PC-9 (cell line): ENCODE measurements at places on chromosomes 6 and 20. TPM values are rescaled to one million over a fixed set of nuclear protein-coding genes. Genes with fewer than 3 reads are reported as not detected.
A peak's percentile ranks its signal among the peaks of the same experiment; 100 is the strongest.

Gene C6orf163
- 1.5 and 2.0 TPM in 2 replicates for total RNA-seq

- DNase-seq: no peak
These were observed 736.6 kb downstream of the DHX35 start for GRCh38 chr20:39698752-39699151.

Gene HTR1E
- total RNA-seq: not detected in 2 replicates

GRCh38 chr6:141484711-141485110 lies 648.0 kb upstream of the GJE1 start:
- no peak for DNase-seq

Gene MAP7
- 27.5 and 33.7 TPM in 2 replicates for total RNA-seq

Gene FNDC1
- not detected in 2 replicates for total RNA-seq

DNA sequence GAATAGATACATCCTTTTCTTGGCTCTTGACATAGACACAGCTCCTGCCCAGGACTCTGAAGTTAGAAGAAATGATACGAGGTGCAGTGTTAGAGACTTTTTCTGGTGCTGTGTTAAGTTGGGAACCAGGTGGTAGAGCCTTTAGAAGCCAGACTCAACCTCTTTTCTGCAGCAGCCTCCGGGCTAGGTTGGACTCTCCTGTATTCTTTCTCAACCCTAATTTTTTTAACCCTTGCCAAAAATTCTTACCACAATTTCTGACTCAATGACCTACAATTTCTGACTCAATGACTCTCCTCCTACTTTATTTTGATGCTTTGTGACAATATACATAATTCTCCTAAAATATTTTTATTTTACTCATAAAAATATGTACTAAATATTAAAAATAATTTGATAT lies 127.4 kb upstream of the PRL start:
- no peak for DNase-seq

DNA sequence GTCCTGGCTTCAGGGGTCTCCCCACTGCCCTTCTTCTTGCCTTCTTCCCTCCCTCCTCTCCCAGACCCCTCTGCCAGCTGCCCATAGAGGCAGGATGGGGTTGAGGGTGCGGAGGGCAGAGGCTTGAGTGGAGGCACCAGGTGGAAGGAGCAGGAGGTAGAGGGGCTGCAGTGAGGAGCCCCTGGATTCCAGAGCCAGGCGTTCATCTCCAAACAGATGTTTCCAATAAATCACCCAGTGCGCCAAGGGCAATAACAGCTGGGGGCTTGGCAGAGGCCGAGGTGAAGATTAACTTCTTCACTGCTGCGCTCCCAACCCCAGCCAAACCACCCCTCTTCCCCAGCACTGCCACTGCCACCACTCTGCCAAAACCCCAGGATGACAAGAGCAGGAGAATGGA lies 10.7 kb downstream of the MDFI start:
- no peak for DNase-seq

GRCh38 chr6:34390531-34391472 lies 1.7 kb downstream of the NUDT3 start:
- DNase-seq: peak; percentile 75

GRCh38 chr6:111122458-111123286 lies 35.4 kb downstream of the SLC16A10 start:
- DNase-seq: no peak

Gene ULBP2
- total RNA-seq: 2.9 and 4.4 TPM in 2 replicates

Gene EBF4
- total RNA-seq: 4.9 and 5.1 TPM in 2 replicates

Gene SLC22A1
- 0.25 TPM in 1 of 2 replicates, not detected in the other for total RNA-seq

Gene GPR63
- 1.3 and 1.9 TPM in 2 replicates for total RNA-seq

DNA sequence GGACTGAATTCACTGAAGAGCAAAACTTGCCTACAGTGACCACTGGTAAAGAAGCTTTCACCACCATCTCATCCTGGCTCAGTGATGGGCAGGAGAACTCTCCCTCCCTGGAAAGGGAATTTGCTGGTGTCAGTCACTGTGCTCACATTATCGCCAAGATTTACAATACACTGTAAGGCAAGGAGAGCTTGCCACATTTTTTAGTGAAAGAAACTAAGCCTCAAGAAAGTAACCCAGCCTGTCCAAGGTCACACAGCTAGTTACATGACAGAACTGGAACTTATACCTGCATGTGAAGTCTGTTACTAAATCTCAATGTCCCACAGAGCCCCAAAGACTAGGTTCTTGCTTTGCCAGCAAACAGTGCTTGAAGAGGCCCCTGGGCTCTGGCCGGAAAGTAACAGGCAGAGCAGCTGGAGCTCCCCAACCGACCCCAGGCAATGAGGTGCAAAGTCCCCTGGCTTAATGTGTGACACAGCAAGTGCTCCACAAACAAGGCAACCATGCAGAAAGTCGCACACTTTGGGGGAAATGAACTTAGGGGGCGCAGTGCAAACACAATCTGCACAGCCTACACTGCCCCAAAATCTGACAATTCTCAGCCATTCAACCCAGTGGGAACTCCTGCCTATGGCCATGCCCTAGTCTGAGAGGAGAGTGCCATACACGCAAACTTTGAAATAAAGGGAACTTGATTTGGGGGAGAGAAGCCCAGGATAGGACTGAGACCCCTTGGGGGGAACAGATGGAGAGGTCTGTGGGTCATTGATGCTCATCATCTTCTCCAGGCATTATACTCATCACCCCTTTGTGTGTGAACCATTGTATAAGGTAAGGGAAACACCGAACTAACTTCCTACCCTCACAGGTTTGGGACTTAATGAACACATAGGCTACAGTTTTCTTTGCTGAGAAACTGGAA lies 1.9 kb downstream of the BCL2L1 start:
- no peak for DNase-seq

Gene TP53TG5
- 0.23 TPM in 1 of 2 replicates, not detected in the other for total RNA-seq

Gene BLCAP
- total RNA-seq: 99.9 and 109 TPM in 2 replicates

GRCh38 chr20:51876313-51876940 lies 74.1 kb upstream of the SALL4 start:
- DNase-seq: no peak

Gene TRIM15
- not detected in 2 replicates for total RNA-seq

GRCh38 chr6:147201885-147202515 lies 2.2 kb upstream of the STXBP5 start:
- DNase-seq: peak; percentile 17

Gene ZNF831
- not detected in 2 replicates for total RNA-seq

- no peak for DNase-seq
These were observed 46.3 kb downstream of the NINL start for GRCh38 chr20:25538838-25539665.

DNA sequence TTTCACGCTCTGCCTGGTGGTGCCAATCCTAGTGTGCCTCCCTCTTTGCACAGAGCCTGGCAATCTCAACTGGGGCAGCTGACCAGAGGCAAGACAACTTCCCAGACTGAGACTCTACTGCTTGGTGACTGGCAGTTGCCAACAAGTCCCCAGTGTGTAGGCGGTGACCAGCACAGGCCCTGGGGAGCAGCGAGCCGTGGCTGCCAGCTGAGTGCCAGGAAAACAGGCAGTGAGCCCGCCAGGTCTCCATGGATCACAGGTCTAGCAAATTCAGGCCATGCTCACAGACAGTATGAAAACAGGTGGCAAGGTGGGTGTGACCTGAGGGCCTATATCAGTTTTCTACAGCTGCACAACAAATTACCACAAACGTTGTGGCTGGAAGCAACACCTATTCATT lies 289.9 kb downstream of the KIF16B start:
- no peak for DNase-seq

GRCh38 chr6:19841181-19841580 lies 4.0 kb downstream of the ID4 start:
- DNase-seq: no peak

GRCh38 chr20:44649126-44649525 lies 2.4 kb downstream of the ADA start:
- no peak for DNase-seq

GRCh38 chr6:67141005-67141404 lies 1434.0 kb upstream of the EYS start:
- no peak for DNase-seq

GRCh38 chr6:10587656-10588406 lies 66.7 kb downstream of the GCNT2 start:
- DNase-seq: no peak

GRCh38 chr6:112337209-112337638 lies 9.9 kb upstream of the RFPL4B start:
- peak; percentile 24 for DNase-seq

DNA sequence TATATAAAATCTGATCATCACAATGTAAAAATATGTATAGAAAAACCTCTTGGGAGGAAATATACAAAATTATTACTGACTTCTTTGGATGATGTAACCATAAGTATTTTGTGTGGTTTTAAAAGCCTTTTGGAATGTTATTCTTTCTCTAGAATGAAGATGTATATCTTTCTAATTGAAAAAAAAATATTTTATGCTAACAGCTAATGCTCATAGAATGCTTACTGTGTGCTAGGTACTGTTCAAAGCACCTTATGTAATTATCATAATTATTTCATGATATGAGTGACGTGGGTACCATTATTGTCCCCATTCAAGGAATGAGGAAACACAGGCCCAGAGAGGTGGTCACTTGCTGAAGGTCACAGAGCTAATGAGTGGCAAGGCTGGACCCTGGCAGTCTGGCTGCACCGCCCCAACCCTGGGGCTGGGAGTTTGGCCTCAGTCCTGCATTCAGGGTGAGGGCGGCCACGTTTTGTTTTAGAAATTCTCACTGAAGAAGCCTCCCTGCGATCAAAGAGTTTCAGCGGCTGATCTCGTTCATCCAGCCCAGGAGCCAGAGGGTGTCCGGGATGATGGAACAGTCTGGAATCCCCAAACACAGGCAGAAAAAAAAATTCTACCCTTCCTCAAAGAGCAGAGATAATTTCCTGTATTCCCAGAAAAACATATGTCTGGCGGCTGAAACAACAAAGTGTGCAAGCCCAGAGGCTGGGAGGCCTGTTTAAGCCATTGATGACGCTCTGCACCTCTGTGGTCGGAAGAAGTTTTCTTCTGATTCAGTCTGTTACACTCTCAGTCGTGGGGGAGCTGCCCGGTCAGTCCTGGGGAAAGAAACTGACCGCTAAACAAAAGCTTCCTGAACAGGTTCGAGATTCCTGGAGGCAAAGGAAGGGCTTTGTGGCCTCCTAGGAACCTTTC lies 37.3 kb downstream of the TFEB start:
- DNase-seq: peak; percentile 85

DNA sequence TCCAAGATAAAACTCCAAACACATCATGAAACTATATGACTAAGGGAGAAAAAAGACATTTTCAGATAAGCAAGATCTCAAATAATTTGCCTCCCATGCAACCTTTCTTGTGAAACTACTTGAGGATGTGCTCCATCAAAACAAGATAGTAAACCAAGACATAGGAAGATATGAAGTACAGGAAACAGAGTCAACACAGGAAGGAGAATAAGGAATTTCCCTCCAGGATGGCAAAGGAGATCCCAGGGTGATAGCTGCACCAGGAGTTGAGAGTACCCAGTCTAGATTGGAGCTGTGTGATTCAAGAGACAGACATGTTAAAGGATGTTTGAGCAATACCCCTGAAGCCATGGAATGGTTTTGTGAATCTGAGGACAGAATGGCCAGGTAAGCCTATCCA lies 15.3 kb downstream of the IL17A start:
- DNase-seq: no peak

- no peak for DNase-seq
These were observed 30.0 kb upstream of the FBXL4 start for GRCh38 chr6:98977671-98978292.

DNA sequence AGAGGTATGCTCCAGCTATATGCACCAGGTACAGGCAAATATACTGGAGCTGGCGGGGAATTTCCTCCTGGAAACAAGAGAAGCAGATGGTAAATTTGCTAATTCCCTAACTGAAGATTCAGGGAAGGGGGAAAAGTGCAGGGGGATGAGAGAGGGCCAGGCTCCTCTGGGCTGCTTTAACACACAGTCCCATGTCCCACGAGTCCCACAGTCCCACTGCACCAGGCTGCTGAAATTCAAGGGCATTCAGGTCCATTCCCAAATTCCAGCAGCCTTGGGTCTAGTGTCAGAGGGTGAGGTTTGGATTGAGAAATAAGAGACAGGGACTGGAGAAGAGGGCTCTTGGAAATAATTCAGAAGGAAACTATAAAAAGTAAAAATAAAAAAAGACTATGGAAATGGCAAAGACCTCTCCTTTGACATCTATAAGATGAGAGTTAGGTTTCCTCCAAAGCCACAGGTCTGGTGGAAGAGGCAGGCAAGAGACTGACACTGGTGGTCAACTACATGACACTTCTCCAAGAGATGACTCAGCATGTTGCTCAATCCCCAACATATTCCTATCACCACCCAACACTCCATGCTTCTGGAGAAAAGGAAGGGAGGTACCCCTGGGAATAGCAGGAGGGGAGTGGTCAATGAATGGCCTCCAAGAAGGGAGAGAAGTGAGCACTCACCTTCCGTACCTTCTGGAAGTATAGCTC lies 69.2 kb downstream of the TRAM2 start:
- no peak for DNase-seq

Gene TAAR9
- not detected in 2 replicates for total RNA-seq

Gene SLC22A7
- total RNA-seq: not detected in 2 replicates

Gene DHX16
- 42.1 and 43.5 TPM in 2 replicates for total RNA-seq

DNA sequence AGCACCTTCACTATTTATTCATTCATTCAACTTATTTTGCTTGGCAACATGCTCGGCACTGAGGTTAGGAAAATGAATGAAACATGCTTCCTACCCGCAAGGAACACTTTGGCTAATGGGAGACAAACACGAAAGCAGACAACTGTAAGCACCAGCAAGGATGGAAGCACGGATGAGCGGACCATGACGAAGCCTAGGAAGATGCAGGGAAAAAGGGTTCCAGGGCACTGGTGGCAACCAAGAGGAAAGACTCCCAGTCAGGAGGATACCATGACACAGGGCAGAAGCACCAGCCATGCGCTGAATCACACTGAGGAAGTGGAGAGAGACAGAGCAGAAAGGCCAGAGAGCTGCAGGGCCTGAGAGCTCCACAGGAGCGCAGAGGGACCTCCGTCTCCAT lies 9.8 kb downstream of the PDE10A start:
- no peak for DNase-seq

DNA sequence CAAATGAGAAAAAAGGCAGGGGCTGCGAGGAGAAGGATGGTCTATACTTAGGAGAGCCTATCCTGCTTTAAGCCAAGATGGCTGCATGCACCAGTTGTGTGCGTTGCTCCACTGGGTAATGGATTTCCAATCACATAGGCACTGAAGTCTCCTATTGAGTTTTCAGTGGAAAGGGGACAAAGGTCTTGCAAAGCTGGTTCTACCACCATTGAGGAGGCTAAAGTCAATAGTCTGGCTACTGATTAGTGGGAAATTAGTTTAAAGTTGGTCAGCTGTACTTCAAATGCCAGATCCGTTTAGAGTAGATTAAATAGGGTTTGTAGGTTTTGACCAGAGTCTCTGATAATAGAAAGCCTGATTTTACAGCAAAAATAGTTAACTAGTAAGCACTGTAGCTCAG lies 104.9 kb downstream of the SESN1 start:
- no peak for DNase-seq

Gene LAMA4
- 58.3 and 91.0 TPM in 2 replicates for total RNA-seq

Gene TSPO2
- total RNA-seq: not detected in 2 replicates

DNA sequence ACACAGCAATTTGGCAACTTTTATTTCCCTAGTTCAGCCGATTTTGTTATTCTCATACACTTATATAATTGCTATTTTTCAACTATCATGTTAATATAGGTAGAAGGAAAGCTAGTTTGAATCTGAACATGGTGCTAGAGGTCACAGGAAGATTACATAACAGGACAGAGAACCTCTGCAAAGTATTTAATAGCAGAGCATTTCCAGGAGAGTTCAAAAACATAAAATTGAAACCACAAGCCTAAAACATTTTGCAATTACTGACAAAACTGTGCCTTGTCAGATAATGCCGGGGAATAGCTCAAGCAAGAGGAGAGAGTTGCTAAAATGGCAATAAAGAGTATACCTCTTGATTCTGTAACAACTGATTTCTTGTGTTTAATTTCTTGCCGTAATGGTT lies 70.8 kb downstream of the TFAP2B start:
- no peak for DNase-seq

GRCh38 chr6:25056130-25056529 lies 120.4 kb upstream of the RIPOR2 start:
- DNase-seq: no peak

- no peak for DNase-seq
These were observed 245.3 kb downstream of the MAFB start for GRCh38 chr20:40443753-40444152.
